ENCODE measurements at places on chromosomes 7 and 10.

DNA sequence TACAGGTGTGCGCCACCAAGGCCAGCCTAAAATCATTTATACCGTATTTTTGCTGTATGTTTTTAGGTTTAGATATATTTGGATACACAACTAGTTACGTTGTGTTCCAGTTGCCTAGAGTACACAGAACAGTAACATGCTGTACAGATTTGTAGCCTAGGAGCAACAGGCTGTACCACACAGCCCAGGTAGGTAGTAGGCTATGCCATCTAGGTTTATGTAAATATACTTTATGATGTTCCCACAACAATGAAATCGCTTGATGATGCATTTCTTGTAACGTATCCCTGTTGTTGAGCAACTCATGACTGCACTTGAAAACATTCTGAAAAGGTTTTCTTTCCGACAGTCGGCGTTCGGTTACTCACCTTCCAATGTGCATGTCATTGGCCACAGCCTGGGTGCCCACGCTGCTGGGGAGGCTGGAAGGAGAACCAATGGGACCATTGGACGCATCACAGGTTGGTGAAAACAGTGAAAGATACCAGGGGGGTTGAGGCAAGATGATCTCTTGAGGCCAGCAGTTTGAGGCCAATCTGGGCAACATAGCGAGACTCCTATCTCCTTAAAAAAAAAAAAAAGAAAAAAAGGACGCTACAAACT, 7.7 kb downstream of the PNLIP start:
- DNase-seq = no peak

GRCh38 chr7:80791509-80791929, 127.3 kb downstream of the SEMA3C start:
- no peak for DNase-seq

GRCh38 chr7:77199013-77199966, at the start of gene FGL2:
Gene FGL2 (minus strand): TSS chr7:77199819. CDS start chr7:77199793, 26 bp downstream.
- DNase-seq = peak; percentile 10

DNA sequence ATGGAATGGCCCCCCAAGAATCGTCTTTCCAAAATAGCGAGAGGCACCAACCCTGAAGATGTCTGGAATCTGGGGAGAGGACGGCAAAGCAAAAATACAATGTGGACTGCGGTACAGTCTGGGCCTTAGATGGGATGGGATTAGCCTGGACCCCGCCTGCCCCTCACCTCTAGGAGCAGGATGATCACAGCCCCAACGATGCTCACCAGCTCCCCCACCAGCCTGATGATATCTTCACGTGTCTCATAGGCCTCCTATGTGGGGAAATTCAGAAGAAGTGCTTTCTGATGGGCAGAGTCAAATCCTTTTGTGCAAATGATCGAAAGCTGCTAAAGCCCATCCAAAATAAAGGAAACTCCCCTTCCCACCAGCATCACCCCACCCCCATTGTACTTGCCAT, 18.2 kb downstream of the TRPV5 start:
- DNase-seq = no peak

DNA sequence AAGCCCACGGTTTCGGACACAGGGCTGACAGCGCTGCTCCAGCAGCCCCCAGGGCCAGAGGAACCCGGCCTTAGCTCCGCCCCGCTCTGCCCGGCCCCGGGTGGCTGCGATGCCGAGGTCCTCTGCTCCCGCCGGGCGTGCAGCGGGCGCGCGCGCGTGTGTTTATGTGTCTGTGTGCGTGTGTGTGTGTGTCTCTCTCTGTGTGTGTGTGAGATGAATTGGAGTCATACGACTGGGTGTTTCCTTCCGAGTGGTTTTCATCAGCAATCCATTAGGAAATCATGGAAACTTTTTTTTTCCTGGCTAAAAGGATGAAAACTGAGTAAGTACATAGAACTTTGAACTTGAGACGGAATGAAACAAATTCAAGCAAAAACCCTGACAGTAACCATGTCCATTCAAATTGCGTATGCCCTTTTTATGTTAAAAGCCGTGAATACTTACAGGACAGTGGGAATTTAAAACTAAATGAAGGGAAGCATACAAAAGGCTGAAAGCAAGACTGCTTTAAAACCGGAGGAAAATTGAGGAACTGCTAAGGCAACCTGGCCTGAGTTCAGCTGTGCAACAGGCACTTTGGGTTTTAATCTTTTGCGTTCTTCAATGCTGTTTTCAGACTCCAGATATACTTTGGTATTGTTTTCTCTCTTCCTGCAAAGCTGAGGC, at the start of gene CPED1:
CPED1 (plus strand) TSS at position 121 of the 666 bp plus-strand sequence. CDS start 911 bp downstream, outside the sequence.
- DNase-seq = peak; percentile 78

DNA sequence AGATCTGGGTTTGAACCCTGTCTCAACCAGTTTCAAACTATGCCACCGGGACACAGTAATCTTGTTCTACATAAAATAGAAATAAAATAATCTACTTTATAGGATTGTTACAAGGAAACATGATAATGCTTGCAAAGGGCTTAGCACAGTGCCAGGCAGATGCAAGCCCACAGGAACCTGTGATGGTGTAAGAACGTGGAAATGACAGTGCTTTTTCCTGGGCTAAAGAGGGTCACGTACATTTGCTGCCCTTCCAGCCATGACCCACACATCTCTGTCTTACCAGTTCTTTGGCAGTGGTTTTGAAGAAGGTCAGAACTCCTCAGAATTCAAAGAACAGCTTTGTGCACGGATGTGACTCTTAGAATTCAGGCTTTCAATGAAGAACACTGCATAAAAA, 282.9 kb downstream of the CSTF2T start:
- DNase-seq = no peak

GRCh38 chr7:108511939-108512338, 14.0 kb downstream of the PNPLA8 start:
- no peak for DNase-seq

DNA sequence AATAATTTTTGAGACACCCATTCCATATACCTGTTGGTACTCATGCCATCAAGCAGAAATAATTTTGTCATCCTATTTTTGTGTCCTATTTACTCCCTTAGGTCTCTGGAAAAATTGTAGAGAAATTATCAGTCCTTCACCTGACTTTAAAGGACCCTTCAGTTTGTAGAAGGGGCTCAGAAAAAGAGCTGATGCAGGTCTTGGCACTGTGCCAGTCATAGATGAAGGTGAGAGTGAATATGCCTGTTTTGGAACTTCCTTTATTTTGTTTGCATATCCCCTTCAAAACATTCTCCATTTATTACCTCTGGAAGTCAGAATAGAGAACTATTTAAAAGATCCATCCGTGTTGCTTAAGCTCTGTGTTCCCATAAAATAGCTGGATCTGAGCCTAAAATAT, 321.0 kb upstream of the TPK1 start:
- DNase-seq = no peak

DNA sequence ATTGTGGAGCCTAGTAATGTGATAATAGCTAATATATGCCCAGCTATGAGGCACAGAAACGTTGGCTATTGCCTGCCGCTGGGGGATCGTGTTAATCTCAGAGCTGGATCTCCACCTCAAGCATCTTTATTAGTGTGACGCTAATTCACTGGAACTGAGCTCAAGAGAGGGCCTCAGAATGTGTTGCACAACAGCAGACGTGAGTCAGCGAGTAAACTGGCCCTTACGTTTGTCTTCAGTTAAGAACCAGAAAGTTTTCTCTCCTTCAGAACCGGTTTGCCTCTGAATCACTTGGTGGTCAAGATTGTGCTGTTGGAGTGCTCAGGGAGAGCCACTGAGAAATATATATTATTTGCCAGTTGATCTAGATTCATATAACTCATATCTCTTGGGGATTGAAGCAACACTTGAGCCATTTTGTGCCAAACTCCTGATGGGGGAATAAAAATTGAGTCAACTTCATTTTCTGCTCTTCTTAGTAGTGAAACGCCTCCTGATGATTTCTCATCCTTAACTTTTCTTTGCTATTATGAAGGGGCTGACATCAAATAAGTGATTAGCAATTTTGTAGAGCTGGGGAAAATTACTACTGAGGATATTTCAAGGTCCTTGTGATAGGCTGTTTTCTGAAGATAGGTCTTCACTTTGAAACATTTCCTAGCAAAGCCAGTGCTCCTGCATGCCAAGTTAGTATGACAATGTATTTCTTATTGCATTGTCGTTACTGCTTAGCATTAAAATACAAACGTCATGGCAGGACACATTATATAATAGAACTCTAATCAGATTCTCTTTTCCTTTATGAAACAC, 22.3 kb downstream of the BZW2 start:
- peak; percentile 100 for DNase-seq

DNA sequence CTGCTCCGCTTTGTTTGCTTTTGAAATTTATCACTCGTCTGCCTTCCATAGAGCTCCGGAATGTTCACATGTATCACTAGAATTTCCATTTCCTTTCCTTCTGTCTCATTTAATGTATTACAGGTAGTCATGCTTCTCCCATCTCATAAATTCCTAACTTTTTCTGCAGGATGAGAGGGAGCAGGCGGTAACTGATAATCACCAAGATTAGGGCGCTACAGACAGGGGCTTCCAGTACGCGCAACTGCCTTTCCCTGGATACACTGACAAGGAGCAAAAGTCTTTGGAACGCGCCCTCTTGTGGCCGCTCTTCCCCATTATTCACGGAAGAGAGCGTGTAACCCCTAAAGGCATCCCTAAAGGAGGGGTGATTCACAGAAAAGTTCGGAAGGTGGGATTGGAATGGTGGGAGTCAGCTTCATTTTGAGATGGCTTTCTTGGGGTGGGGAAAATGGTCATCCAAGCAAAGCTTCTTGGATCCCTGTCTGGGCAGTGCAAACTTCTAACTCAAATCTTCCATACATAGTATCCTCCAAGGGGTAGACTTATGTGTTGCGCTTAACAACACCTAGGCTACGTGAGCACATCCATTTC, 6.5 kb downstream of the INHBA start:
- peak; percentile 92 for DNase-seq

GRCh38 chr7:107212725-107213124, 43.9 kb downstream of the HBP1 start:
- no peak for DNase-seq

DNA sequence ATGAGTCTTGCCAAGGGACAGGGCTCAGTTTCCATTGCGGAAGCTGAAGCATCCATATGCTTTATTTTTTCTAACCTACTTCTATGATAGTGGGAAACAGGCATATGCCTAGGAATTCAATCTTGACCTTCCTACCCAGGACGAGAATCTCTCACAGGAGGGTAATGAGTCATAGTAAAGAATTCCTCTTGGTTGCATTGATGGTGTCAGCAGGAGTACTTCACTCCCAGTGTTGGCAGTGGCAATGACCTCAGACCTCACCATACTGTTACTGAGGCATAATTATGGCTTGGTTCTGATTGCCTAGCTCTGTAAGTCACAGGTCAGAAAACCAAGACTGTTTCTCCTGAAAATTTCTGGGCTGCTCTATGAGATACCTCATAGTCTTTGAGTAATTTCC, 552.9 kb downstream of the ARL4A start:
- DNase-seq = peak; percentile 88

DNA sequence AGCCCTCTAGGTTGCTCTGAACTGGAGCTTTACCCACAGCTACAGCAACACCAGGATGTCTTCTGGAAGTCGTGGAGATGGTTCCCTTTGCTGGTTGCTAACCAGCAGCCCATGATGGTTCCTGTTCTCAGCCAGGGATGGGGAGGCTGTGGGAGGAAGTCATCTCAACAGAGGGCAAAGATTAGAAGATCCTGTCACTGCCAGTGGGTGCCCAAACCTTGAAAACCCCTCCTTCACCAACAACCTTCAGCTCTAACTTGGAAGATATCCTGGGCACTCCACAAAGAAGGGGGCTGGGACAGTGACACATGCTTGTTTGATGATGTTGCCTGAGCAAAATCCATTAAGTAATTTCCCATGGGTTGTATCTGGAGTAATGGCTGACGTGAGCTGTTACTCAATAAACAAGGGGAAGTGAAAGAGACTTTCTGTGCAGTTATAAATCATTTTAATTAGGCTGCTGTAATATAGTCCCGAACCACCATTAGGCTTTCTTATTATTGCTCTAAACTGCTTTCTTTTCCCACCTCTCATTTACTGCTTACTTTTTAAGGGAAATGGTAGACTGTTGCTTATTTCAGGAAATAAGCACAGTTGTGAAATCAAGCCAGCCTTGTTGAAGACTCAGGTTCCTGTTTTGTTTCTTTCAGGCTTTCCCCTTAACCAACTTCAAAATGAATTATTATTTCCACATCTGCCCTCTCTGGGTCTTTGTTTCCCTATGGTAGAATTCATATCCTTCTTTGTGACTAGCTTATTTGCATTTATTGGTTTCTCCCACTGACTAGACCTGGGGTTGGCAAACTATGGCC, 124.8 kb downstream of the PPP1R17 start:
- peak; percentile 40 for DNase-seq

DNA sequence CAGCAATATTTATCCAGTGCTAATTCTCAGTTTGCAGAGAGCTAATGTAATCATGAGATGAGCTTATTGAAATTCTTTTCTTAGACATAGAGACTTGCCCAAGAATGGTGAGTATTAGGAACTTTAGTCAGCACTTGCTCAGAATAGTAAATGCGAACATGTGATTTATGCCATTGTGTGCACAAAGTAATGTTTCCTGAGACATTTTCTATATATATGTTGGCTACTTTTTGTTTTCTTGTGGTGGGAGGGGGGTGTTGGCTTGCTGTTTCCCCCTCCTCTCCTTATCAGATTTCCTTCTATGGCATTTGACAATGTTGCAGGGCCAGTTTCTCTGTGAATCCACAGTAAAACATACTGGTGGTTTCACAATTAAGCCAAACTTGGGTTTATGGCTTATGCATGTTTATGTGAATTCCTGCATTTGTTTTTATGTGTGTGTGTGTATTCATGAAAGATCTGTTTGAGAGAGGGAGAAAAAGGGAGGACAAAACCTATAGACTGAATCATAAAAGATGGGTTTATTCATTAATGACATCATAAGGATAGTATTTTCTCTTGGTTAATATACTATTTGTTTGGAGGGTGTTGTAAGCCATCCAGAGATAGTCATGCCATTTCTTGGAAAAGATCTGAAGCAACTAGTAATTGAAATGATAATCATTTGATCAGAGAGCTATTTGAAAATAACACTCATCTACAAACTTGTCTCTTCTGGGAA, 36.3 kb downstream of the ARID5B start:
- DNase-seq = peak; percentile 79

- DNase-seq = no peak
These were observed 75.5 kb downstream of the RAPGEF5 start for GRCh38 chr7:22281481-22281880.

- no peak for DNase-seq
These were observed 37.8 kb upstream of the FZD1 start for GRCh38 chr7:91226411-91226810.

- DNase-seq = no peak
These were observed 281.7 kb downstream of the AUTS2 start for GRCh38 chr7:69879989-69880388.

- no peak for DNase-seq
These were observed 27.1 kb downstream of the DAGLB start for GRCh38 chr7:6420680-6421079.
